CD4-positive, alpha-beta T cell treated with Interleukin-2 at 100 ng/mL for 4 hours (primary cell): ENCODE measurements at places on chromosomes 2 and 18.

DNA sequence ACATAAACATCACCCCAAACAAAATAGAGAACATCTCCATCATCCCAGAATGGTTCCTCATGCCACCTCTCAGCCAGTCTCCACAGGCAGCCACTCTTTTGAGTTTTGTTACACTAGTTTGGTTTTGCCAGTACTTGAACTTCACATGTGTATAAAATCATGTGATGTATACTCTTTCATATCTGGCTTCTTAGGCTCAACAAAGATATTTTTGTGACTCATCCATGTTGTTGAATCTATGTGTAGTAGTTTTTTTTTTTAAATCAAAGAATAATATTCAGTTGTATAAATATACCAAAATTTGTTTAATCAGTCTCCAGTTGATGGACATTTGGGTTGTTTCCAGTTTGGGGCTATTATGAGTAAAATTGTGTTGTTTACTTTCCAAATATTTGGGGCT is 75.9 kb downstream of the PMS1 start:
- DNase-seq = no peak

DNA sequence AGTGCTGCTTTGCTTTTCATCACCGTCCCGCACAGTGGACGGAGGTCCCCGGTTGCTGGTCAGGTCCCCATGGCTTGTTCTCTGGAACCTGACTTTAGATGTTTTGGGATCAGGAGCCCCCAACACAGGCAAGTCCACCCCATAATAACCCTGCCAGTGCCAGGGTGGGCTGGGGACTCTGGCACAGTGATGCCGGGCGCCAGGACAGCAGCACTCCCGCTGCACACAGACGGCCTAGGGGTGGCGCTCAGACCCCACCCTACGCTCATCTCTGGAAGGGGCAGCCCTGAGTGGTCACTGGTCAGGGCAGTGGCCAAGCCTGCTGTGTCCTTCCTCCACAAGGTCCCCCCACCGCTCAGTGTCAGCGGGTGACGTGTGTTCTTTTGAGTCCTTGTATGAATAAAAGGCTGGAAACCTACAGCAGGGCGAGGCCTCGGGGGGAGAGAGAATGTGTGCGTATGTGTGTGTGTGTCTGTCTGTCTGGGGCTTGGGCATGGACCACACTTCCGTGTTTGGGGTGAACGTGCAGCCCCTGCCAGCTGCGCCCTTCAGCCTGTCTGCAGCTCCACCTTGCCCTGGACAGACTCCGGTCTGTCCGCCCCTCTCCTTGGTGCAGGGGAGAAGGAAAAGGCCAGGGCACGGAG is 32.3 kb downstream of the GPC1 start:
- no peak for DNase-seq

DNA sequence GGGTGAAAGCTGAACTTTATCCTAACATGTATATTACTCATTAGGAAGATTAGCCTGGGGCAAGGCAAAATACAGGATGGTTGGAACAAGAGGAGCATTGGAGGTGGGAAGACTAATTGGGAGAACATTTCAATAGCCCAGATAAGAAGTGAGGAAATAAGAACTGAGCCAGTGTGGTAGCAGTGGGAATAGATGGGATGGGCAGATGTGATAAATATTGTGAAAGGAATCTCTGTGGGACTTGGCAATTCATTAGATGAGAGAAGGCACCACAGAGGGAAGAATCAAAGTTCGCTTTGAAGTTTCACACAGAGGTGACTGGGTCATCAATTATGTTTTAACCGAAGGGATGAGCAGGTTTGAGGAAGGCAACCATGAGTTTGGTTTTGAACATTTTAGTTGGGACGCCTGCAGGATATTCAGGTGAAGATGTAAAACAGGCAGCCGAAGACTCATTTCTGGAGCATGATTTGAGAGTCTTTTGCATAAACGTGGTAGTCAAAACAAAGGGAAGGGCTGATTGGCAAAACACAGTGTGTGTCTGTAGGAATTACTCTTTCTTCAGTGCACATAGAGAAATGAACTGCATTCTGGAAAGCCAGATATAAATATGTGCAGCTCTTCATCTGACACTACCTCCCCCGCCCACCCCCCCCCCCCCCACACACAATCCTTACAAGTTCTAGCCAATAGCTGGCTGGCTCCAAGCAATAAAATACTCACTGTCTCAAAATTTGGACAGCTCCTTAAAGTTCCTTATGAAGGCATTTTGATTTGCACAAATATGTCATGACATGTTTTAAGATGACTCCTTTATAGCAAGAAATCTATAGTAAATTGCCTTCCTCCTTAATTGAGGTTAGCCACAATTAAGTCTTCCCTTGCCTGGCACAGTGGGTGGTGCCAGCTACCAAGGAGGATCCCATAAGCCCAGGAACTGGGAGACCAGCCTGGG is 1.9 kb upstream of the SLC1A4 start:
- DNase-seq = no peak

- no peak for DNase-seq
Observed at GRCh38 chr2:191394043-191394442, 148.8 kb downstream of the MYO1B start.
